T-helper 2 cell treated with Interferon-gamma antibody and Interleukin-4, amounts not matched to agents 5 μg/mL and 100 μg/mL, for 36 hours (primary cell): ENCODE measurements at places on chromosomes 7 and 10.

DNA sequence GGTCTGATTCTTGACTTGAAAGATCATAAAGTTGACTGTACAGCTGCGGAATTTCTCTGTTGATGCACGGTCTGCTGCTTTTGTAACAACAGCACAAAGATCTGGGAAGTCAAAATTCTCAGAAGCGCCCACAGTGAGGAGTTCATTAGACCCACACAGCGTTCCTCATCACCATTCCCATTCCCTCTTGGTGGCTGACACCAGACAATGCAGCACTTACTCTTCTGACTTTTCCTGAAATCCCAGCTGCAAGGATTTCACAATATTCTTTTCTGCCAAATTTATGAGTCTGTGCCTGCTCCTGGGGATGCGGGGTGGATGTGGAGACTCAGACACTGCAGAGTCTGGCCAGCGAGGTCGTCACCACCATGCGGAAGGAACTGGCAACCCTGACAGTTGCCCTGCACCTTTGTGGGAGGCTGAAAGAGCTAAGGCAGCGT is 233.9 kb downstream of the FANK1 start:
- DNase-seq = no peak

DNA sequence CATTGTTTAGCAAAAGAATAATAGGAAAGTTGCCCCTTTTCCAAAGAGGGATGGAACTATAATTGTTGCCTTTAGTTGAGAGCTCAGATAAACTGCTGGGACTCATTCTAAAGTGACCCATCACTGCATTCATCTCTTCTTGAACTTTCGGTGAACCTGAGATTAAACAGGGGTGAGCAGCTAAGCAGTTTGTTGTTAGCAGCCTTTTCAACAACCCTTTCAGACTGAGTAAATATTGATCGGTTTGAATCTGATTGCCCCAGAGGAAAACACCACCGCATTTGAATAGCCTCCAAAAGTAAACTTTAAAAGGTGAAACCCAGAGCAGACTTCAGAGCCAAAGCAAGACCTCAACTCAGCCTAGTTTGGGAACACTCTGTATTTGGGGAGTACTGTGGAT is 4.7 kb downstream of the HOXA1 start:
- DNase-seq = no peak

DNA sequence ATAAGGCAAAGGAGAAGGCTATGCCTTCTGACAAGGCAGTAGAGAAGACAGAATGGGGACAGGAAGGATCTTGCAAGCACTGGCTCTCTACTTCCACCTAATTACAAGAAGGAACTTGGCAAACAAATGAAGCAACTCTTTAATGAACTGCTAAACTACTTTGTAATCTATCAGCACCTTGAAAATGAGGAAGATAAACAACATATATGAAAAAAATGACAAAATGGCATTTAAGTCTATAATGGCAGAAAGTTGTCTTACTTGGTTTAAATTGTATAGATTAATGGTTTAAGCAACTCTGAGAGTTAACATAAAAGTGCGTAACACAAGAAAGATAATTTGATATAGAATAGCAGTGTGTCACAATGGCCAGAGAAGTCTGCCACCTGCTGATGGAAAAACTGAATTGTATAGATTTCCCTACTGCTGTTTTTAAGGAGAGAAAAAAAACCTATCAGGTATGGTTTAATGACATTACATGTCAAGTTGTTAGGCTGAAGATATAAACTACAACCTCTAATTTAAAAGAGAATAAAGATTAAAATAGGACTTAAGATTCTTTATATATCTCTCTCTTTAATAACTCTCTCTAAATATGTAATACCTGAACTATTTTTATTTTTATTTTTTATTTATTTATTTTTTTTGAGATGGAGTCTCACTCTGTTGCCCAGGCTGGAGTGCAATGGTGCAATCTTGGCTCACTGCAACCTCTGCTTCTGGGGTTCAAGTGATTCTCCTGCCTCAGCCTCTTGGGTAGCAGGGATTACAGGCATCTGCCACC is 11.8 kb downstream of the NT5C3A start:
- no peak for DNase-seq

DNA sequence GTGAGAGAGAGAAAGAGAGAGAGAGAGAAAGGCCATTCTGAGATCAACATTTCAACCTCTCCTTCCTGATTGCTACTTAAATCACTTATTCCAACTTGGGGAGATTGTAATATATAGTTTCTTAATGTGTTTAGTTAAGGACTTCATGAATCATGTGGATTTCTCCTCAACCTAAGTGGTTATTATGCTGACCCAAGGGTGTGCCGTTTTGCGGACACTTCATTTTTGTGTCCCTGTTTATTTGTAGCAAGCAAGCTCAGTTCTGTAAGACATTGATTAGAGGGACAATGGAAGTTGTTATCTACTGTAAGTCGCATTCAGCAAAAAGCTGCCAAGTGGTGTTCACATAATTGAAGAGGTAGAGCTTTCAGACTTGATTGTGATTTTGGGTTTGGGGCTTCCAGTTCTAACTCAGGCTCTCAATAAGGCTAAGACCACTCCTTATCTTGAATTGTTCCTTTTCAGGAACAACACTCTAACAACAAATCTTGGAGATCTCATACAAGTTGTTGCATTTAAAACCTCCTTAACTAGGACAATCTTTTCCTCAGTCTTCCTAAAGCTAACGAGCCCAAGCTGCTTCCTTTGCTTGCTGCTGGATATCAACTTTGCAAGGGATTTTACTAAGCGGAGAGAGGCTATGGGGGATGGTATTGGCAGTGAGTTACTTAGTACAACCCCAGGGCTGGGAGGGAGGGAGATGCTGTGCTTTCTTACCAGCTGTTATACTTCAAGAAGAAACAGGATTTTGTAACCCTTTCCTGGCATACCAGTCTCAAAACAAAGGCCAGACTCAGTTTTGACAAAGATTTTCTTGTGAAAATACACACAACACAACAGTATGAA is 19.8 kb upstream of the COL1A2 start:
- no peak for DNase-seq

DNA sequence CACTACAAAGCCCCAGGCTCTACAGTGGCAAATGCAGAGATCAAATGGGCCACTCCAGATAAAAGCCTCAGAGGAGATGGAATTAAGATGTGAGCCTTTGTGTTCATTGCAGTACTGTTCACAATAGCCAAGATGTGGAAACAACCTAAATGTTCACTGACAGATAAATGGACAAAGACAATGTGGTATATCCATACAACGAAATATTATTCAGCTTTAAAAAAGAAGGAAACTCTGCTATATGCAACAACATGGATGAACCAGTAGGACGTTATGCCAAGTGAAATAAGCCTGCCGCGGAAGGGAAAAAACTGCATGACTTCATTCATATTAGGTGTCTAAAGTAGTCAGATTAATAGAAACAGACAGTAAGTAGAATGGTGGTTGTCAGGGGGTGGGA is 170.5 kb upstream of the TBX20 start:
- DNase-seq = no peak

DNA sequence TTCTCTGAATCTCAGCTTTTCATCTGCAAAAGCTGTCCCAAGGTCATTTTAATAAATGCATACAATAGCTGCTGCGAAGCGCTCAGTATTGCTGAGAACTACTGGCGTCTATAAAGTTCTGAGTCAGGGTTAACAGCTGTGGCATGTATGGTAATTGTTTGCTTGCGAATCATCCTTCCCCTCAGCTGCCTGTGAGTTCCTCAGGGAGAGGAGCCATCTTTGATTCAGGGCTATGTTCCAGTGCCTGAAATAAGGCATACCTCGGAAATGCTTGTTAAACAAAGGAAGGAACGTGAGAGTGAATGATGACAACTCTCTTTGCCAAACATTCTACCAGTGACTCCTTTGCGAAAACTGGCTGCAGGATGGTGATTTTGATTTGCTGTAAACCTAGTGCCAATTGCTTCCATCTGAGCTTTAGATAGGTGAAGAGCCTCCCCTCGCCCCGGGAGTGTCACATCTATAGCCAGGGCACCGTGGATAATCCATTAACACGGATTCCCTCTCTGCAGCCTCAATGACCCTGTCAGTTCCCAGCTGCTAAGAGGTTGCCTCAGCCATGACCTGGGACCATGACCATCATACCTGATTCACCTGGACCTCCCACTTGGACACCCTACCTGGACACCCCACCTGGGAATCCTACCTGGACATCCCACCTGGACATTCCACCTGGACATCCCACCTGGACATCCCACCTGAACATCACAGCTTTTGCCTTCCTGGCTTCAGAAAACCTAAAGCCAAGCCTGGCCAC is 39.6 kb downstream of the GPRIN2 start:
- no peak for DNase-seq

DNA sequence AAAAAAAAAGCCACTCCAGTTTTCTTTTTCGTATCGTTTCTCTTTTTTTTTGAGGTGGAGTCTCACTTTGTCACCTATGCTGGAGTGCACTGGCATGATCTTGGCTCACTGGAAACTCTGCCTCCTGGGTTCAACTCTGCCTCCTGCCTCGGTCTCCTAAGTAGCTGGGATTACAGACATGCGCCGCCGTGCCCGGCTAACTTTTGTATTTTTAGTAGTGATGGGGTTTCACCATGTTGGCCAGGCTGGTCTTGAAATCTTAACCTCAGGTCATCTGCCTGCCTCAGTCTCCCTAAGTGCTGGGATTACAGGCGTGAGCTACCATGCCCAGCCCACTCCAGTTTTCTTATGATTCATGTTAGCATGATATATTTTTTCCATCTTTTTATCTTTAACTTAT is 92.7 kb downstream of the ANKRD61 start:
- DNase-seq = no peak

DNA sequence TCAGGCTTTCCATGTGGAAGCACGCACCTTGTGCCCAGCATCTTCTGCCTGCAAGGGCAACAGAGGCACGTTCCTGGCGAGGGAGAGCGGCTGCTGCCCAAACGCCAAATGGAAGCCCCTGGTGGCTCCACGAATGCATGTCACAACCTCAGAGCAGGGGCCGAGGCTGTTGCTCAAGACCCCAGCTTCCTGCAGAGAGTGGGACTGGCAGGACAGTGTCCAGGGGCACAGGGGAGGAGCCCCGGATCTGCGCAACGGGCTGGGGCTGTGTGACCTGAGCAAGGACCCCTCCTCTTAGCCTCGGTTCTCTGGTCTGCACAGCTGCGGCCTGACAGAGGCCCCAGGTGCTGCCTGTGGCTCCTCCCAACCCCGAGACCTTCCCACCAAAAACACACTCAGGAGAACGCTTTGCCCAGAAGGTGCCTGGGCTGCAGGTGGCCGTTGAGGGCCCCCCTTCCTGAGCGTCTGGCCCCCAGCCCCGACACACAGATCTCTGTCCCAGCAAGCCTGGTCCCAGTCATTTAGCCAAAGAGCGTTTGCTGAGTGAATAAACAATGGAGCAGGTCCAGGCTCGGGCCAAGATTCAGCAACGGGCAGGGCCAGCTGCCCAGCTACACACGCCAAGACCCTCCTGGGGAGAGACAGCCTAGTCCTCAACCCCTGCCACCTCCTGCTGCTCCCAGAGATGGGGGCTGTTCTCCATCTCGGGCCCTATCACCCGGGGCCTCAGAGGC is 1.2 kb downstream of the MICALL2 start:
- DNase-seq = no peak

DNA sequence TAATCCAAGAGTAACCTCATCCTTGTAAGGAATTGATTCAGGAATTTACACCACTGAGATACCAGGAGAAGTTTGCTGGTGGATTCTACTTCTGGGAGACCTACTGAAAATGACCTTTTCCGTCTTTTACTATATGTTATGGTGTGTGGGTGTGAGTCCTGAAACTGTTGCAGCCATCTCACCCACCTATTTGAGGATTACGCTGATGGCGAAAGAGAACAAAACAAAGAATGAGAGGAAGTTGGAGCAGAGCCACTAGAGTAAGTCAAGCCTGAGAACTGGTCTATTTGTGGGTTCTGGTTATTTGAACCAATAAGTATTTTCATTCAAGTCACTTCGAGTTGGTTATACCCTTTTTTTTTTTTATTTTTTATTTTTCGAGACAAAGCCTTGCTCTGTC is 12.7 kb upstream of the ABCC2 start:
- DNase-seq = no peak

- no peak for DNase-seq
These were observed 49.0 kb upstream of the ZNF248 start for GRCh38 chr10:37906382-37906781.

DNA sequence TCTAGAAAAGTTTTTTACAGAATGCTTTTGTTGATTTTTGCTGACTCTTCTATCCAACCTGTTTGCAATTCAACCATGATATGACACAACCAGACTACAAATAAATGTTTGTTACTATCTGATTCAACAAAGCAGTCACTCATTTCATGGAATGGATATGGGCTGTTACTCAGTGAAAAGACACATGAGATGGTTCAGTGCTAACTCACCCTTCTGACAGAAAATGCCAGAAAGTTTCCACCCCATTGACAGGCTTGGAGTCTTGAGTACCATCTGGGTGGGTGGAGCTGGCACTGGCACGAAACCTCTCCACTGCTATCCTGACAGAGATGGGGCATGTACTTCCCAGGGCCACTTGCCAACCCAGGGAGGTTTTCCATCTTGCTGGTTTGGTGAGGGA is 39.5 kb downstream of the RBM28 start:
- DNase-seq = no peak

DNA sequence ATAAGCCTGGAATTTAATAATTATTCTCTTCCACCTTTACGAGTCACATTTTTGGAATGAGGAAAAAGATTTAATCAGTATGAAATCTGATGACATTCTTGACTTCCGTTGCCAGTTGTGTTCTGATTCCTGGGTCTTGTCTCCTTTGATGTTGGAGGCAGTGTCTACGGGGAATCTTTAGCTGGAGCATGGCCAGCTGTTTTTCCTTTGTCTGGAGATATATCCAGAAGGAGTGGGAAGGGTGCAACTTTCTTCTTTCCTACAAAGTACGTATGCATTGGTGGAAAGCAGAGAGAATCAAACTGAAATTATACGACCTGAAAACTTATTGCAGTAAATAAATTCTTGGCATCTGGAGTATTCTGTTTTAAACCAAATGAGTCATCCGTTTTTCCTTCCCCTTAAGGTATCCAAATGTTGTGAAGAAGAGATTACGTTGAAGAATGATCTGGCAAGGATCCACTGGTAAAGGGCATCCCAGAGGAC is 6.9 kb upstream of the GNG11 start:
- no peak for DNase-seq

- no peak for DNase-seq
These were observed 209.1 kb downstream of the BICC1 start for GRCh38 chr10:58721601-58722281.

- DNase-seq = no peak
These were observed 126.7 kb downstream of the INHBA start for GRCh38 chr7:41576166-41576565.

GRCh38 chr7:100100420-100101015 is 679 bp downstream of the MCM7 start:
- peak; percentile 91 for DNase-seq

DNA sequence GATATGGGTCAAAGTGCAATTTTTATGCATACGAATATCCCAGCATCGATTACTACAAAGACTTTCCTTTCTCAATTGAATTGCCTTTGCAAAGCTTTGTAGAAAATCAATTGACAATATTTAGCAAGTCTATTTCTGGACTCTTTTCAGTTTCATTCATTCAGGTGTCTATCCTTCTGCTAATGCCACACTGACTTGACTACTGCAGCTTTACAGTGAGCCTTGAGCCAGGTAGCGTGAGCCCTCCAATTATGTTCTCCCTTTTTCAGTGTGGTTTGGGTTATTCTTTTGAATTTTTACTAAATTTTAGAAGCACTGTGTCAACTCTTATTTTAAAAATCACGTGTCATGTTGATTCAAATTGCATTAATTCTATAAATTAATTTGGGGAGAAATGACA is 19.5 kb upstream of the AKR1E2 start:
- no peak for DNase-seq

- DNase-seq = no peak
These were observed 131.4 kb downstream of the VIPR2 start for GRCh38 chr7:159013181-159013690.

- no peak for DNase-seq
These were observed 69.7 kb downstream of the KMT2C start for GRCh38 chr7:152365982-152366603.

- no peak for DNase-seq
These were observed 46.3 kb downstream of the INSYN2A start for GRCh38 chr10:127150136-127150535.
